ENCODE measurements at places on chromosomes 16 and 17.

GRCh38 chr16:590188-590814 is 435 bp downstream of the RAB40C start:
- DNase-seq, result no peak

- no peak for DNase-seq
These were observed 390.8 kb upstream of the MON1B start for GRCh38 chr16:76800196-76800595.

DNA sequence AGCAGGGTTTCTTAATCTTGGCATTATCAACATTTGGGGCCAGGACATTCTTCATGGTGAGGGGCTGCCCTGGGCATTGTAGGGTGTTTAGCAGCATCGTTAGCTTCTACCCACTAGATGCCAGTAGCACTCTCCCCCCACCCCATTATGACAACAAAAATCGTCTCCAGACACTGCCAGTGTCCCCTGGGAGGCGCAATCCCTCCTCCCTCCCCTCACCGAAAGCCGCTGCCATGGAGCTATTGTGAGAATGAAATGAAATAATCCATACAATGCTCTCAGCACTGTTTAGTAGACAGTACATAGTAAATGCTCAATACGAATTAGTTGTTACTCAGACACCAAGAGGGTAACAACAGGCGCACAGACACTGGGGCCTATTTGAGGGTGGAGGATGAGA is 502.9 kb downstream of the NPIPA7 start:
- no peak for DNase-seq

DNA sequence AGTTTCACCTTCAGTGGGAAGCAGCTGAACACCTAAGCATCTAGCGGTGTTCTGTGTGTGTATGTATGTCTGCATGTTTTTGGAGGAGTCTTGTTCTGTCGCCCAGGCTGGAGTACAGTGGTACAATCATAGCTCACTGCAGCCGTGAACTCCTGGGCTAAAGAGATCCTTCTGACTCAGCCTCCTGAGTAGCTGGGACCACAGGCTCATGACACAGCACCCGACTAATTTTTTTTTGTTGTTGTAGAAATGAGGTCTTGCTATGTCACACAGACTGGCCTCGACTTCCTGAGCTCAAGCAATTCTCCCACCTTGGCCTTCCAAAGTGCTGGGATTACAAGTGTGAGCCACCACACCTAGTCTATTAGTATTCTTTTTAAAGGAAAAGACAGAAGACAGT is 30.2 kb upstream of the FAAP100 start:
- no peak for DNase-seq

GRCh38 chr17:41226051-41226450 is 397 bp upstream of the KRTAP9-2 start:
- DNase-seq, result no peak

- DNase-seq, result no peak
These were observed 27.6 kb upstream of the LASP1NB start for GRCh38 chr17:38897671-38898290.

Measured in AML-193 (cell line).